ENCODE measurements at places on chromosomes 13 and 19.
A peak's percentile ranks its signal among the peaks of the same experiment; 100 is the strongest.

DNA sequence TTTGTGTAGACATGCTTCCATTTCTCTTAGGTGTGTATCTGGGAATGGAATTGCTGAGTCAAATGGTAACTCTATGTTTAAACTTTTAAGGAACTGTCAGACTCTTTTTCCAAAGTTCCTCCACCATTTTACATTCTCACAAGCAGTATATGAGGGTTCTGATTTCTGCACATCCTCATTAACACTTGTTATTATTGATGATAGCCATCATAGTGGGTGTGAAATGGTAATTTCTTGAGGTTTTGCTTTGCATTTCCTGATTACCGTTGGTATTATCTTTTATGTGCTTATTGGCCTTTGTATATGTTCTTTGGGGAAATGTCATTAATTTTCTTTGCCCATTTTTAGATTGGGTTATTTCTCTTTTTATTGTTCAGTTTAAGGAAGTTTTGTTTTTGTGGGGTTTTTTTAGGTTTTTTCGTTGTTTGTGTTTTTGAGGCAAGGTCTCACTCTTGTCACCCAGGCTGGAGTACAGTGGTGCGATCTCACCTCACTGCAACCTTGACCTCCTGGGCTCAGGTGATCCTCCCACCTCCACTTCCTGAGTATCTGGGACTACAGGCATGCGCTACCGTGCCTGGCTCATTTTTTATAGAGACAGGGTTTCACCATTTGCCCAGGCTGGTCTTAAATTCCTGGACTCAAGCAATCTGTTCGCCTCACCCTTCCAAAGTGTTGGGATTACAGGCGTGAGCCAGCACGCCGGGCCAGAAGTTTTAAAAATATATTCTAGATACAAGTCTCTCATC lies 34.3 kb downstream of the NAA16 start:
- DNase-seq = no peak

GRCh38 chr19:47158879-47159503 lies 28.4 kb downstream of the SAE1 start:
- no peak for DNase-seq

DNA sequence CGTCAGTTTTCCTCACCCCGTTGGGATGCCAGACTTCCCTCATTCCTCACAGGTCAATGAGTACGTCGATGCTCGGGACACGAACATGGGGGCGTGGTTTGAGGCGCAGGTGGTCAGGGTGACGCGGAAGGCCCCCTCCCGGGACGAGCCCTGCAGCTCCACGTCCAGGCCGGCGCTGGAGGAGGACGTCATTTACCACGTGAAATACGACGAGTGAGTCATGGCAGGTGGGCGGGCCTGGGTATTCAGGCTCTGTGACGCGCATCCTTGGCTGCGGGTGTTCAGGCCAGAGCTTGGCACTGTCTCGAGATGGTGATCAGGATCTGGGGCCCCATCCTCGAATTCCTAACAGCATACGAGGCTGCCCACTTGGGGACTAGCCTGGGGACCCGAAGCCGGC lies 21.4 kb downstream of the UHRF1 start:
- DNase-seq = no peak

DNA sequence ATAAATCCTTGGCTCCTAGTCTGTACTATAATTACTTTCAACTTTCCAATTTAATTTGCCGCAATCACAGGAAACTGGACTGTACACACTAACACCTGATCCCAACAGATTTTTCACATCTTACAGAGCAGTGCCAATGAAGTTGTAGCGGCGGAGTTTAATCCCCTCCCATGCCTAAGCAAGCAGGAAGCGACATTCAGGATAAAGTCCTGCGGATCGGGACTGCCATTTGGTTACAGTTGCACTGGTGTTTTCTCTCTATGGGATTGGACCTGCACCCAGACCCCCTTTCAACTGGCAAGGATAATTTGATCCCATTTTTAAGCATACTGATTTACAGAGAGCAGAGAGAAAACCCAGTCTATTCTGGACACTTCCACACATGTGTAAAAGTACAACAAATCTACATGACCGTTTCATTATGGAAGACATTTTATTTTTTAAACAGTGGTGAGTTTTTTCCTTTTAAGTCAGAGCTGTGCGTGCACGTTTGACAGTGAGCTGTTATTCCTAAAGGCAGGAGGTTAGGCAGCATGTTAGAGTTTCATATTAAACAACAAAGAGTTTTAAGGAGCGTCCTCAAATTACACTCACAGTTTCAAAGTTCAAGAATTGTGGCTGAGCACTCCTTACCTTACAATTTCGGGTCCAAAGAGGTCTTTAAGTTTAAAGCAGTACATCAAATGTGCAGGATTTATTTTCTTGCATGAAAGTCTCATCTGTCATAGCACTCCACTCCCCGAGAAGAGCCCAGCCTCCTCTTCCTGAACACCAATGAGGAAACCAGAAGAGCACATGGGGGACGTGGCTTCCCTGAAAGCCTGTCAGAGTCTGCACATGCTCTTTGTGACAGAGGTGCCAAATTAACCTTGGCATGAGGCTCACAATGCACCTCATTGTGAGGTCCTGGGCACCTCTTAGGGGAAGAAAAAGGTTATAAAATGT lies 141.6 kb upstream of the RFC3 start:
- DNase-seq = peak; percentile 4

Data from GM23338 (cell line).